Hepatocyte (in vitro differentiated cells): ENCODE measurements at places on chromosomes 2 and 18. TPM values are rescaled to one million over a fixed set of nuclear protein-coding genes. Genes with fewer than 3 reads are reported as not detected.

DNA sequence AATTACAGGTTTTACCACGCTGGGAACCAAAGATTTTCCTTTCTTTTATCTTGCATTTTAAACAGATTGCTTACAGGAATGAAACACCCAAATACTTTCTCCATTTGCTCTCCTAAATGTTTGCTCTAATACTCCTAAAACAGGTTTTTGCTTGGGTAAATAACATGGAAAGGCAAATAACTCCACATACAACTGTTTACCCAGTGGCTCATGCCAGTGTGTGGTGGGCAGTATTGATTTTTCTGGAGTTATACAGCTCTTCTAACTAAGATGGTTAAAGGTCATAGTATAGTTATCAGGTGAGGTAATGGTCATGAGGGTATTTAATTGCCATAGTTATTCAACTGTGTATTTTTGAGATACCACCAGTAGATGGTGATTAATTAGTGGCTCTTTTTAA lies 61.2 kb upstream of the RAB27B start:
- DNase-seq = peak; percentile 38

Gene ST6GAL2
- 5.9 and 14.4 TPM in 2 replicates for total RNA-seq

DNA sequence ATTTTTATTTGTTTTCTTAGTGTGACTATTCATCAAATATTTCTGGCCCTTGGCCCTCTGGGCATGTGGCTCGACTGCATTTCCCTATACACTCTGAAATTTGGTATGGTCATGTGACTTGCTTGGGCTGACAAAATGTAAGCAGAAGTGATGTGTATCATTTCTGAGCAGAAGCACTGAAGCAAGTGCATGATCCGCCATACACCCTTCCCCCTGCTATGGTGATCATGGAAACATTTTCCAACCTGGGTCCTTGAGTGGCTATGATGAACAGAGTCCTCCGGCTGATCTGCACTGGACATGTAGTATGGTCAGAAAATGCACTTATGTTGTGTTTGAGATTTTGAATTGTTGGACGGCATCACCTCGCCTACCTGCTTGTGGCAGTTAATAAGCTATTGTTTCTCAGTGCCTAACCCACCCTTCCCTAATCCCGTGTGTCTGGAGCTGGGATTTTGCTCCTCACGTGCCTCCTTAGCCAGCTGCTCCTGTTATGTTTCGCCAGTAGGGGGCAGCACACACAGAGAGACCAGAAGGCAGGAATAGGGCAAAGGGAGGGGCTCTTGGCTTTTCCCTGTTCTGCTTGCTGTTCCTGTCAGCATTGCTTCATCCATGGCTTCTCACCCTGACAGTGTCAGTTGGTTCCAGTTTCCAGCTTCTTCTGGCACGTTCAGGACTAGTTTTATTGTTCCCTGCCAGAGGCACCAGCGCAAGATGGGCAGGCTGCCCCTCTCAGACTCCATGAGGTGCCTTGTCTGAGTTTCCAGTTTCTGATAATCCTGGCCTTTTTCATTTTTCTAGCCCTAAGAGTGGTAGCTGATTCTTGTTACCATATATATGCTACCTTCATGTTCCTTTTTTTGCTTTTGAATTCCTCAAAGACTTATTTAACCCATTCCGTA lies 207.4 kb downstream of the ARL6IP6 start:
- DNase-seq = peak; percentile 81

DNA sequence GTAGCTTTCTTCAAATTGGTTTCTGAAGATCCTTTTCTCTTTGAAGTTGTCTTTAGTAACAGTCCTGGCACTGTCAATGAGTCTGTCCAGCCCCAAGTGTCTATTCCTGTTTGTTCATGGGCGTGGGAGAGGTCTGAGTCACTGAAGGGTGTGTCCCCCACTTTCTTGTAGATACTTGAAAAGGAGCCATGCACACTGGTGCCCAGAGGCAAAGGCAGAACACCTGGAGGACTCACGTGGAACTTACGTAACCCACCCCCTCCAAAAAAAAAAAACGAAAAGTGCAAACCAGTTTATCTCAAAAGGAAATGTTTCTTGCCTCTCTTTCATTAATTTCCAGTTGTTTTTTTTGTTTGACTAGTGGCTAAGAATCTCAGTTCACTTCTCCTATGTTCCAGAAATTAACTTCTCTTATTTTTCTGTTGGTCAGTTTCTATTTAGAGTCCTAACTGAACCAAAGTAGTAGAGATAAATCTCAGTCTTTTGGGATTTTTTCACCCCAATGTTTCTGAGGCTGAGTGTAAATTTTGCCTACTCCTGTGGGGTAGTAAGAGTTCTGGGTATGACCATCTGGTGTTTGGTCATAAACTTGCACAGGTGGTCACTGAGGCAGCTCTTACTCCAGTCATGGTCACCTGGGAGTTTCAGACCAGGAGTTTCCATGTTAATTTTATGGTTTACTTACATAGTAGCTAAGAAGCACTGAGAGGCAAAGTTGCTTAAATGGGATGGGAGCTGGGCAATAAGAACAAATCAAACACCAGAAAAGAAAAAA lies 54.9 kb downstream of the DSC3 start:
- DNase-seq = peak; percentile 69

Gene VIT
- 0.33 and 0.76 TPM in 2 replicates for total RNA-seq

- DNase-seq = no peak
Measured at GRCh38 chr18:46676182-46676835, 19.3 kb upstream of the LOXHD1 start.

DNA sequence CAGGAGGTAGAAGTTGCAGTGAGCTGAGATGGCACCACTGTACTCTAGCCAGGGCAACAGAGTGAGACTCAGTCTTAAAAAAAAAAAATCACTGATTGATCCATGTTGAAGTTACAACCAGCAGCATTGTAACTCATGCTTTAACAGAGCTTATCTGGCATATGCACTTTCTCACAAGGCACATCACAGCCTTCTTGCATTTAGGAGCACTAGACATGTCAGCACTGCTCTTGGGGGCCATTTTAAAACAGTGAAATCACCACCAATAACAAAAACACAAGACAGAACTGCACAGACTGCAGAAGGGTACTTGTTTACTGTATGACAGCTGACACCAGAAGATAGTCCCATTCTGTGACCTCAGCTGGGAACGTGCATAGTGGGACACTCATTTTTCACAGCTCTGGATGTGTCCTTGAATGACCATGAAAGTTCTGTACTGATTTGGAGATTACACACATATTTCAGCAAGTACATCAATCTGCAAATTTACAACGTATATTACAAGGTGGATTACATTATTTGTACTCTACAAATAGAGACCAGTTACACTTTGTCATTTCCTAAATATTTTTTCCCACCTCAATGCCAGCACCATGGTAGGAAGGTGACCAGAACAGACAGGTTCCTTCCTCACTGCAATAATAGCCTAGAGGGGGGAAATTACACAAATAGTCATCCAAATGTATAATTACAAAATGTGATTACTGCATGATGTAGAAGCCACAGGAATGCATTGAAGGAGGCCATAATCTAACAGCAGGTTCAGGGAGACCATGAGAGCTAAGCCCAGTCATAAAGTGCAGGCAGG lies 35.1 kb downstream of the CCBE1 start:
- DNase-seq = no peak

Gene LYG2
- not detected in 2 replicates for total RNA-seq

DNA sequence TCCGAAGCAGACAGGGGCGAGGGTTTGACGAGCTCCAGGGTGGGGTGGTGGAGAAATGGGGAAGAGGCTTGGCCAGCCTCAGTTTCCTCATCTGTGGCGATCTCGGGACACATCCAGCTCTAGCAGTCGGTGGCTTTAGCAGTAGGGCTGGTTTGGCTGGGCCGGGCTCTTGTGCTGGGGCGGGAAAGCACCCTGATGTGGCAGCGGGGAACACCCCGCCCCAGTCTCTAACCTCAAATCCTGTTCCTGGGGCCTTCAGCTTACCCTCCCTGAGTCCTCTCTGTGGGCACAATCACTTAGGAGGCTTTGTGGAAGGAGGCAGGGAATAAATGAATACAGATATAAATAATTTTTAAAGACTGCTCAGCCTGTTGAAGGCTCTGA lies 26.5 kb upstream of the MCFD2 start:
- peak; percentile 43 for DNase-seq

GRCh38 chr18:9101730-9102507 lies 580 bp upstream of the NDUFV2 start:
- DNase-seq = peak; percentile 64

- DNase-seq = no peak
Measured at GRCh38 chr2:8985561-8986326, 17.7 kb downstream of the MBOAT2 start.

Gene CREG2
- total RNA-seq = 2.2 and 3.8 TPM in 2 replicates

DNA sequence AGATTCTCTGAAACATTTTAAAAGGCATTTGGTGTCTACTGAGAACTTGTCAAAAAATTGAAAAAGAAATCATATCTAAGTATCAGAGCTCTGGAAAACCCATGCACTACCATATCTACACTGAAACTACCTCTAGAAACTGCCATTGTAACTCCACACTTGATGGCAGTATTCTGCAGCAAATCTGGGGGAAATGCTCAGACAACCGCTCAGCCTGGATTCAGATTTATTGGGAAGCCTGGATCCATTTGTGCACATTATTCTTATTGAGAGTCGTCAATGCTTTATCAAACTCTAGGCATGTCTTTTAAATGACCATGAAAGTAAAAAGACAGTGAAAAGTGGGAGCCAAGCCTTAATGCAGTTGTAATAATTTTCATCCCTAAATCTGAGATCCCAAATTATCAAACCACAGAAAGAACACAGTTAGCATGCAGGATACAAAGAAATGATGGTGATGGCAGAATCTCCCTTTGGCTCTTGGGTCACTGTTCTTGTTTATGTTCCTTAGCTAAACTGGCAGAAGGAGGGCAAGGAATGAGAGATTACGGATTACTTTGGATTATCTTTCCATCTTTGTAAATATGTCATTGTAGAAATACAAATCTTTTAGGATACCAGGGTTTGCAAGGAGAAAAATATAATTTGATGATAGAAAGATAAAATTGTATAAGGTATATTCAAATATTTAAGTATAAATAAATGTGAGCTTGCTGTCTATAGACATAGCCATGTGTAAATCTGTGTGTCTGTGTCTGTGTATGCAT lies 512.1 kb upstream of the SYT4 start:
- peak; percentile 22 for DNase-seq

- no peak for DNase-seq
Measured at GRCh38 chr18:35117372-35117771, 76.2 kb downstream of the MAPRE2 start.

- no peak for DNase-seq
Measured at GRCh38 chr2:48395658-48396057, 134.3 kb upstream of the STON1 start.

Gene CYRIA
- total RNA-seq = 1.5 and 1.8 TPM in 2 replicates

DNA sequence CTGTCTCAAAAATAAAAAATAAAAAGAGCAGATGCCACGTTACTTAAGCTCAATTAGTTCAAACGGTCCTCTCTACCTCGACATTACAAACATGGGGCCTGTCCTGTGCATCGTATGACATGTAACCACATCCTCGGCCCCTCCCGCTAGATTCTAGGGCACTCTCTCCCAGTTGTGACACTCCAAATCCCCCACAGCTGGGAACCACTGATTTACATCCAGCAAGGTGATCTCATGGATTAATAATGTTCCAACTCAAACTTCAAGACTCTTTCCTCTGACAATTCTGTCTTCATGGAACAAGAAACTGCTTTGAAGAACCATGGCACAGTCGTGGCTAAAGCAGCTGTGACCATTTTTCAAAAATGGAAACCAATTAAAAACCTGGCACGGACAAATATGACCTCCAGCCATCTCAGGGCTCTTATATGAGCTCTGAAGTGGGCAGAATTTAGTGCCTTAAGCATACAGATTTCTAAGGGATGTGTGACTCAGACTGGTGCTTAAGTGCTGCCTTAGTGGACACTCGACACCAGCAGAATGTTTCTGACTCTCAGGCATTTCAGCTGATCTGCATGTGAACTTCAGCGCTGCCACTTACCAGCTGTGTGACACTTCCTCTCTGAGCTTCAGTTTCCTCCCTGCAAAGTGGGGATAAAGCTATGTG lies 31.7 kb upstream of the ASAP2 start:
- DNase-seq = peak; percentile 54

- DNase-seq = peak; percentile 35
Measured at GRCh38 chr18:3441290-3441689, 8.7 kb upstream of the TGIF1 start.

DNA sequence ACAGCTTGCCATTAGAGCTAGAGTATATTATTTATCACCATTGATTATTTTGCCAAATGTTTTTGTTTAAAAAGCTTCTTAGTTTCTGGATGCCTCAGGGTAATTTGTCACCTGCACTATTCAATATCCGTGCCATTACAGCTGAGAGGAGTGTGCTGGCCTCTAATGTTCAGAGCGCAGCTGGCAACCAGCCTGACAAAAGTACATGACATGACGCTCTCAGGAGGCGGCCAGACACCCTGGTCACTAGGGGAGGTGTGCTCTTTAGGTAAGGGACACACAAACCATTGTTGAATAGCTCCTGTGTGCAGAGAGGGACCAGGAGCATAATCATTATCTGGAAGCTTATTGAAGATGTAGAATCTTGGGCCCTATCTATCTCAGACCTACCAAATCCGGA lies 20.3 kb downstream of the LIMS1 start:
- DNase-seq = no peak

DNA sequence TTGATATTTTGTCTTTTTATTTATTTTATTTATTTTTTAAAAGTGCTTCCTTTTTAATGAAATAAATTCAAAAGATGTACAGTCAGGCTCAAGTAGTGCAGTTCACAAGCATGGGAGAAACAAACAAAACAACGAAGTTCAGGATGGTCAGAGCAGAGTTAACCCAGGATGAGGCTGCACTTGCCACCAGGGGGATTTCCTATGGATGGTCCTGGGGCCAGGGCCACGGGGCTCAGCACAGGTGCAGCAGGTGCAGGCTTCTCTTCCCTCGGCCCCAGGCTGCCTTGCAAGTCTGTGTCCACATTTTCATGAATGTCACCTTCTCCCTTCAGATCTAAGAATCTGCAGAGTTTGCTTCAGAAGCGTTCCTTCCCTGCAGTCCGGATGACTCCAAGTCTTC lies 76.5 kb downstream of the CDCA7 start:
- DNase-seq = no peak

DNA sequence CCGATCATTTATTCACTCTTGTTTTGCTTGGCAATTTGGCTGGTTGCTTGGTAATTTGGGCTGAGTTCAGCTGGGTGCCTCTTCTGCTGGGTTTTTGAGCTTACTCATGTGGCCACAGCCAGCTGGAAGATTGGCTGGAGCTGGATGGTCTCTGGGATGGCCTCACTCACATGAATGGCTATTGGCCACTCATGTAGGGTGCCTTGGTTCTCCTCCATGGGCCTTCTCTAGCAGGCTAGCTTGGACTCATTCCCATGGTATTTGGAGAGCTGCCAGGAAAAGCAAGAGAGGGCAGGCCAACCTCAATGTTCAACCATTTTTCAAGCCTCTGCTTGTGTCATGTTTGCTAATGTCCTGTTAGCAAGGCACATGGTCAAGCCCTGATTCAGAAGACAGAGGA lies 16.9 kb downstream of the ZAP70 start:
- DNase-seq = no peak

GRCh38 chr2:107627164-107627563 lies 199.5 kb upstream of the RGPD4 start:
- no peak for DNase-seq

Gene CDH2
- total RNA-seq = 117 and 132 TPM in 2 replicates

DNA sequence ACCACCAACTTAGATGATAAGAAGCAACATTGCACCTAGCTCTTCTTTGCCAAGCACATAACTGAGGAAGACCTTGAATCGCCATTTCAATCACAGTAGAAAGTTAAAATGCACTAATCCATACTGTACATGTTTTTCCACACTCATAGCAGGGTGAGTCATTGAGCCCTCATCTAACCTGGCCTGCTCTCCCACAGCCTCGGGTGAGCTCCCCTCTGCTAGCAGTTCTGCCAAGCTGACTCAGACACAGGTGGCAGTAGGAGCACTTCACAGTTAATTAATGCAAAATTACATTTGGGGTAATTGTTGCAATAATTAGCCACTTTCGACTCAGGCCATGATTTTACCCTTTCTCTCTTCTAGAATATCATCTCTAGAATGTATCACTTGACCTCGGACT lies 1632.8 kb upstream of the CELF4 start:
- DNase-seq = no peak
